ENCODE measurements at places on chromosomes 2 and 18.
A peak's percentile ranks its signal among the peaks of the same experiment; 100 is the strongest.

- DNase-seq: no peak
Observed at GRCh38 chr2:169692718-169693117, 1.5 kb downstream of the CFAP210 start.

DNA sequence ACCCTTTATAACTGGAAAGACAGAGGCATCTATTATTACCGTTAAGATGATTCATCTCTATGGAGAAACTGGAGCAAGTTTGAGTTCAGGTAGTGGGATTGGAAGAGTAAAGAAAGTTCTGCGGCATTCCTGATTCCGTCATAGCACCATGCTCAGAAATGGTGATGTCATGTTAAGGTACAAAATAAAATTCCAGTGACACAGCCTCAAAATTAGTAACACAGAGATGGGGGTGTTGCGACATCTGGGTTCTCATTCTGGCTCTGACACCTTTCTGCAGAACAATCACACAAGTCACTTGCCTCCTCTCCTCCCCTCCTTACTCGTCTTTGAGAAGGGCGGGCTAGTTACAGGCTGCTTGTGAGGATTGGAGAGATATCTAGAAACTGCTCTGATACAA is 105.7 kb downstream of the DPP10 start:
- no peak for DNase-seq

GRCh38 chr2:237726401-237726830 is 72.2 kb upstream of the RBM44 start:
- DNase-seq: peak; percentile 89

- DNase-seq: no peak
Observed at GRCh38 chr2:180991361-180991760, 11.0 kb downstream of the UBE2E3 start.

- no peak for DNase-seq
Observed at GRCh38 chr2:237194906-237195305, 109.2 kb downstream of the COPS8 start.

GRCh38 chr2:67259556-67260342 is 137.4 kb upstream of the ETAA1 start:
- peak; percentile 80 for DNase-seq

- DNase-seq: peak; percentile 39
Observed at GRCh38 chr2:189658306-189659212, 2.7 kb upstream of the ASNSD1 start.

DNA sequence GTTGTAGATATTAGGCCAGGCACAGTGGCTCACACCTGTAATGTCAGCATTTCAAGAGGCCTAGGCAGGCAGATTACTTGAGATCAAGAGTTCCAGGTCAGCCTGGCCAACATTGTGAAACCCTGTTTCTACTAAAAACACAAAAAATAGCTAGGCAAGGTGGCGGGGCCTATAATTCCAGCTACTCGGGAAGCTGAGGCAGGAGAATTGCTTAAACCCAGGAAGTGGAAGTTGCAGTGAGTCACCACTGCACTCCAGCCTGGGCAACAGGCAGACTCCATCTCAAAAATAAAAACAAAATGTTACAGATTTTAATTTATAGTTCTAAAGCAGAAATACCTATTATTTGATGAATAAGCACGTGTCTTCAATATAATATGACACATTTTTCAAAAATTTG is 65.6 kb upstream of the UBXN4 start:
- no peak for DNase-seq

- peak; percentile 79 for DNase-seq
Observed at GRCh38 chr2:241774419-241775222, 2.0 kb upstream of the GAL3ST2 start.

DNA sequence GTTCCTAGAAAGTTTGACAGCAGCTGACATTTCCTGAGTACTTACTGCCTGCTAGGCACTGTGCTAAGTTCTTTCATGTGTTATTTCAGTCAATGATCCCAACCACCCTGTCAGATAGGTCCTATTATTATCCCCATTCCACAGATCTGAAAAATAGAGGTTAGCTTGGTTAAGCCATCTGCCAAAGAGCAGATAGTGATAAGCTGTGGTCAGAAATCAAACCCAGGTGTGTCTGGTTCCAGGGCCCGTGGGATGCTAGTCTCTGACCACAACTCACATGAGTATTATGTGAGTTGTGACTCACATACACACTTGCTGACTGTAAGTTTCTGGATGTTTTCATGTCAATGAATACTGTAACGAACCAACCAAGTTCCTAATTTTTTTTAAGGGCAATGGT is 132.0 kb upstream of the APCDD1 start:
- DNase-seq: no peak

- peak; percentile 68 for DNase-seq
Observed at GRCh38 chr18:36757081-36757480, 71.7 kb downstream of the TPGS2 start.

GRCh38 chr2:81576713-81577112 is 1272.2 kb upstream of the LRRTM1 start:
- DNase-seq: no peak

GRCh38 chr18:72086421-72086820 is 457.7 kb downstream of the CBLN2 start:
- DNase-seq: no peak

DNA sequence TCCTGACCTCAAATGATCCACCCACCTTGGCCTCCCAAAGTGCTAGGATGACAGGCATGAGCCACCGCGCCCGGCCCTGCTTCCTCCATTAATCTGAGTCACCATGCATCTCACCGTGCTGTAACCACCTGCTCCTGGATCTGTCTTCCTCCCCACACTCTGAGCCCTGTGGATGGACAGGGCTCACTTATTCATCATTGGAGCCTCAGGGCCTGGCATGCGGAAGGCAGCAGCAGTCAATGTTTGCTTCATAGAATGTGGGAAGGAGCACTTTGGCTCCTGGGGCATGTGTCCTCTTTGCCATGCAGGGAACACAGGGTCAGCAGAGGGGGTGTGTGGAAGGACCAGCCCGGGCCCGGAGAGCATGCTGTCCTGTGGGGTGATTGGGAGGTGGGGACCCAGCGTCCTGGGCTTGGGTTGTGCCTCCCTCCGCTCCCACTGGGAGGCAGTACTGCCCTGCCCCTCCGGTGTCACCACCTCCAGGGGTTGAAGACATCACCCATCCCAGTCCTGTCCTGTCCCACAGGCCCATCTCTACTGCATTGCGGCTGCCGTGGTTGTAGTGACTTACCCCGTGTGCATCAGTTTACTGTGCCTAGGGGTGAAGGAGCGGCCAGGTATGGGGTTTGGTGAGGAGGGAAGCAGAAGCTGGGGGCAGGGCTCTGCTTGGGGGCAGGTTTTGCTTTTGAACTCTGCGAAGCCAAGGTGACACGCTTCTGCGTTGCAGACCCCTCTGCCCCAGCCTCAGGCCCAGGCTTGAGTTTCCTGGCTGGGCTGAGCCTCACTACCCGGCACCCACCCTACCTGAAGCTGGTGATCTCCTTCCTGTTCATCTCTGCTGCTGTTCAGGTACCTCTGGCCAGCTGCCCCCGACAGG is 11.5 kb downstream of the MFSD2B start:
- DNase-seq: peak; percentile 40

DNA sequence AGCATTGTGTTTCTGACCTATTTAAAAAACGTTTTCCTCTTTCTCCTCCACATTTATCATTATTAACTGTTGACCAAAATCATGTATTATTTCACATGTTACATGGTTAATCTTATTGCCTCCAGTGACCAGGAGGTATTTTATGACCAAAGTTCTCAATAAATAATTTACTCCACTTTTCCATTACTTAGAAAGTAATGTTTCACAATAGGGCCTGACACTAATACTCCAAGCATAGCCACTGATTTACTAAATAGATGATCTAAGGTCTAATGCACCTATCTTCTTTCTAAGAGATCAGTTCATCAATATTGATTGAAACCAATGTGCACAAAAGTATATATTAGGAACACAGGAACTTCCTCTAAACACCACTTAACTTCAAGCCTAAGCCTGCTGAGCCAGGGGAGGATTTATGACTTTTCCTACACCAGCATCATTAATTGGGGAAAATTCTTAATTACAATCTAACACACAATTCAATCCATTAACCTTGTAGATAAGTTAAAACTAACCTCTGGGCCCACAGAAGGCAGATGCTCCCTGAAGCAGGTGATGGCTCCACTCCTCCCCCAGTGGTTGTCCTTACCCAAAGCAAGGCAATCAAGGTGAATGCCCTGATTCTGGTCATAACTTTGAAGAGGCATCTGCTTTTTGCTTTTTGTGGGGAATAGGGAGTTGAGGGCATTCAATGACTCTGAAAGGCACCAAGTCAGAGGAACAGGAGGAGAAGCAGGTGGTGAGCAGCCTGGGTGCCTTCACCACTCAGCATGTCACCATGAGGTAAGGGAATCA is 33.9 kb downstream of the RBMS1 start:
- DNase-seq: no peak

DNA sequence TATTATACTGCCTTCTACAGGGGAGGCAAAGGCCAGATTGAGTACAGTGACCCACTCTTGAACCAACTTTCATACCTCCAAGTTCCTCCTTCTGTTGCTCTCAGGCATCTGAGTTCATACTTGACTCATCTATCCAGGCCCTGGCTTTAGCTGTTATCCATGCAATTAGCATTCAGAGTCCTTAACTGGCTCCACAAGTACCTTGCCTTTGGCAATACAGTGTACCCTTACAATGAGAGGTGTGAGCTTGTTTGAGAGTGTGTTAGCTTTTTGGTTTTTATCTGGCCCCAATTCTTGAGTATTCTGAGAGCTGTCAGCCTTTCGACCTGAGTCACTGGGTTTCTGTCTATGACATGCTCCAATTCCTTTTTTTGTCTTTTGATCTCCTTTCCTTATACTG is 60.2 kb downstream of the EHD3 start:
- DNase-seq: no peak

- no peak for DNase-seq
Observed at GRCh38 chr2:237639052-237639835, 11.9 kb downstream of the LRRFIP1 start.

Data from LHCN-M2 (cell line).